ENCODE measurements at places on chromosomes 16 and 17.

DNA sequence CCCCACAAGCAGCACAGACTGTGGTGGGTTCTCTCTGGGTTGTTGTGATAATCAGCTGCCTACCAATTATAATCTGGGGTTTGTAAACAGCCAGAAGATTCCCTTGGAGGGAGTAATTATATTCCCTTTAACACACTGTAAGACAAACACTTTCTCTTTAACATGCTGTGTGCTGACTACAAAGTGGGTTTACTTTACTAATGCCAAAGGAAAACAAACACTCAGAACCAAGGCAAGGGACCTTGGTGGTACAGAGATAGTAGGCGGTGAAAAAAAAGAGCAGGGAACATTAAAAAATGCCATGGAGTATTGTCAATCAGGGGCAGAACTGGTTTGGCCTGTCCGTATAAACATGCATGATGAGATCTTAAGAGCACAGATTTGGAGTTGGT, 3.0 kb upstream of the VAT1L start:
- DNase-seq, result no peak

DNA sequence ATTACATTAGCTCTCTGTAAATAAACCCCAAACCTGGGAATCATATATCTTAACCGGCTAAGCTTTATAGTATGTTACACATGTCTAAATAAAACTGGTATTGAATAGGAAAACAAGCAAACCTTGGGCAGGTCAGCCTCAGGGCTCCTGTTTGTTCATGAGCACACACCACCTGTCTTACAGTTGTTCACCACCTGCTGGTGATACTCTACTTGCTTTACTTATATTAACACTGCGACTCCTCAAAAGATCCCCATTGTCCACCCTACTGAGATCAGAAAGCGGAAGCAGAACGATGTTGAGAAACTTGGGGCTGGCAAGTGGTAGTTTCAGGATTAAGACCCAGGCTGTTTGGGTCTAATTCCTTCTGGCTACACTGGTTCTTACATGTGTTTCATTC, 16.4 kb downstream of the CDH13 start:
- no peak for DNase-seq

GRCh38 chr17:42660692-42661345, 1.7 kb downstream of the TUBG2 start:
- no peak for DNase-seq

- no peak for DNase-seq
These were observed 3.5 kb downstream of the C17orf100 start for GRCh38 chr17:6654841-6655731.

DNA sequence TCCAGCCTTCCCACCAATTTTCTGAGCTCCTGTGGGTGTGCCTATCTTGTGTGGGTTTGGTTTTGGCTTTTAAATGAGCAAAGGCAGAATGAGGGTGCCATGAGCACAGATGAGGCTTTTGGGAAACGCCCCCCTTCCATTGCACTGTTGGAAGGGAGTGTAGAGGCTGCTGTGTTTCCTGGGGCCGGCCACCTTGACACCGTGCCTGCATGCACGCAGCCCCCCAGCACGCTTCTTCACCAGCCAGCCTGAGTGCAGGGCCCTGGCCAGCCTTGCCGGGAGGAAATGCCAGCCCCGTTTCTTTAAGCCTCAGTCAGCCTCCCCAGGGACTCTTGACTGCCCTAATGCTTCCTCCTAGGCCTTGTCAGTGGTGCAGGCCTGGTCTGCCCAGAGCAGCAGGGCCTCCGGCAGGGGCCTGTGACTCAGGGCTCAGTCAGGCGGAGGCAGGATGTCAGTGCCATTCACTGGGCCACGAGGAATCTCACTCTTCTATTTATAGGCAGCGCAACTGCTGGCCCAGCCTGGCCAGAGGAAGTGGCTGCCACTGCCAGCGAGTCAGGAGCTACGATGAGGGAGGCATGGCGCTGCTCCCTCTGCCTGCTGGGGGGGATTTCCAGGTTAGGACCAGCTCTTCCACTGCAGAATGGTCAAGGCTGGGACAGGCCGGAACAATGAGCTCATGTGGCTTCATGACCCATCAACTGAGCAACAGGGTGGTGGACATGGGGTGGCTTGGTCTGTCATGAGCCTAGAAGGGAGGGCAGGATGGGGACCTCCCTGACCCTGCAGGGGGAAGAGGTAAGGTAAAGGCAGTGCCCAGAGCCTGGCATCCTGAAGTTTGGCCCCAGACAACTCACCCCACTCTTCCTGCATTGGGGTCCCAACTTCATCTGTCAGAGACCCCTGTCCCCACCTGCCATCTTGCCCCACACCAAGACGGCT, 205.2 kb downstream of the RAB11FIP4 start:
- DNase-seq, result no peak

DNA sequence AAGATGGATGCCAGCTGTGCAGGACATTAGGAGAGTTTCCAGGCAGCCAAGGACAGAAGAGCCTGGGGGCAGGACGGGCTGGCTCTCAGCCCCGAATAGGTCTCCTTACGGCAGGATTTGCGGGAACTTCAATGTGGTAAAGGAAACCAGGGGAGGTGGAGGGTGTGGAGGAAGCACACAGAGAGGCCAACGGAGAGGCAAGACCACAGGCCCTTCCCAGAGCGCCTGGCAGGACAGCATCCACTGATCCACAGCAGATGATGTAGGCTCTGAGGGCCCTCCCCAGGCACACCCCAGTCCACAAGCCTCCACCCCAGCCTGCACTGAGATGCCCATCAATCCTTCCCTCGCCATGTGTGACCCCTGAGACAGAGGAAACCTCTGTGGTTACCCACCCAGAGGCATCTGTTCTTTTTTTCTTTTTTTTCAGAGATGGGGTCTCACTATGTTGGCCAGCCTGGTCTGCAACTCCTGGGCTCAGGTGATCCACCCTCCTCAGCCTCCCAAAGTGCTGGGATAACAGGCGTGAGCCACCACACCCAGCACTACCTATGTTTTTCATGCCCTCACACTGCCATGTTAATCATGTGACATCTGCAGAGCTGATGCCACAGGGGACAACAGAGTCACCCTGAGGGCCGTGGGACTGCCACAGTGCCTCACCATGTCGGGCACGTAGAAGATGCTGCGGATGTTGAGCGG, 19.3 kb downstream of the DNASE1 start:
- DNase-seq, result no peak

DNA sequence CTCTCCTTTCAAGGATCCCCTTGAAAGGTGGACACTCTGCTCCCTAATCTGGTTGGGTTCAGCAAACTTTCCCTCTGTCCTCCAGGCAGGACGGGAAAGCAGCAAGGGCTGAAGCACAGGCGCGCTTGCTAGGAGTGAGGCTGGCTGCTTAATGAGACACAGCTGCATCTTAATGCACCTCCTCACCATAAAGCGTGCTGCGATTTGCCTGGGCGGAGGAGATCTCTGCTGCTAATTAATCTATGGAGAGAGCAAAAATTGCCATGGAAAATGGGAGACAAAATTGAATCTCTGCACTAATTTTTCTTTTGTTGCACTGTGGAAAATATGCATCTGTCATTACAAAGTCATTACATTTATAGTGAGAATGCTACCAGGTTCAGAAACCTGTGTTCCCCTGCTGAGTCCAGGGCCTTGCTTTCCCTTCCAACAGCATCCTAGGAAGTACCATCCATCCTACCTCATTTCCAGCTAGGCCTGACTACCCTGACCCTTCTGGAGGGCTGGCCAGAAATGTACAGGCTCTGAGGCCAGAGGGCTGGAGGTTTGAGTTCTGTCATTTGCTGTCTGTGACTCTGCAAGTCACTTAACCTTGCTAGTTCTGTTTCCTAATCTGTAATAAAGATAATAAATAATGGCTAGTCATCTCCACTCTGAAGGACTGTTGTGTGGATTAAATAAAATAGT, 43.5 kb upstream of the BCAR1 start:
- no peak for DNase-seq

- no peak for DNase-seq
These were observed 160.4 kb downstream of the KCNJ2 start for GRCh38 chr17:70329721-70330120.

GRCh38 chr17:17091856-17092756, 49.8 kb downstream of the MPRIP start:
- no peak for DNase-seq

DNA sequence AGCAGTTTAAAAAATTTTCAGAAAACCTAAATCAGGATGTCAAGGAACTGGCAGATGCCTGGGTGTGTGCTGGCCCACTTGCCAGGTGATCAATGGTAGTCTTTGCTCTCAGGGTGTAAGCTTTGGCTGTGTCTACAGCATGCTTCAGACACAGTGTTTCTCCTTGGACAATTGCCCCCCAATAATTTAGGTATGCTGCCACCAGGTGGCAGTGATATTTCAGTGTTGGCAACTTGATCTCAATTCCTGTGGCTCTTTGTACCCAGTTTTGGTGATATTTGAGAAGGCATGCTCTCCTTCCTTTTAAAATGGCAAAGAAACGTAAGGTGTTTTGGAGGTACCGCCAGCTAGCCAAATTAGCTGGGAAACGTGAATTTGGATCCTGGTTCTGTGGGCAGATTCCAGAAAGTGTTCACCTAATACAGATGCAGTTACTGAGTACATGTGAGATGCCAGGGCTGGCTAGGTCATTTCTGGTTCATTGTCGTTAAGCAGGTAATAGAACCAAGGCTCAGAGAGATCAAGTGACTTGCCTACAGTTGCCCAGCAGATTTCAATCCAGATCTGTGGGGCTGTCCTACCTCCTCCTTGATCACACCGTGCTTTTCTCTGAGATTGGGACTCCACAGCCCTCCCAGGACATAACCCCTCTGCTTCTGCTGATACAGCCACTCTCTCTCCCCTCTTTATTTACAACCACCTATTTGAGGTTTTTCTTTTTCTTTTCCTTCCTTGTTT, 155.6 kb upstream of the PLCG2 start:
- peak; percentile 39 for DNase-seq

DNA sequence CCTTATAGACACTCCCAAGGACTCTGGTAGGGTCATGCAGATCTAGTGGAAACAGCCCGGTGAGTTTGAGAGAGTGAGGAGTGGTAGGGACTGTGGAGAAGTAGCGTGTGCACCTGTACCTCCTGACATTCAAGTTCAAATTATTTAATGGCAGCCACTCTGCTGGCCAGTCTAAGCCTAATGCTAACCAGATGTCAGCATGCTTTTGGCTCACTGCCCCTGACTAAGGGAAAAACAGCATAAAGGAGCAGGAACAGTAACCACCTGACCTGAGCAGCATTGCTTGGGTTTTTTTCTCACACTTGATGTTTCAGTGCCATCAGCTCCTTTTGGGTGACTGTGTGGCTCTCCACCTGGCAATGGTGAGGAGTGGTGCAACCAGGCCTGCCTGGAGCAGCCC, 23.8 kb upstream of the SLC12A3 start:
- no peak for DNase-seq

- no peak for DNase-seq
These were observed 138.8 kb downstream of the XYLT1 start for GRCh38 chr16:17331991-17332390.

DNA sequence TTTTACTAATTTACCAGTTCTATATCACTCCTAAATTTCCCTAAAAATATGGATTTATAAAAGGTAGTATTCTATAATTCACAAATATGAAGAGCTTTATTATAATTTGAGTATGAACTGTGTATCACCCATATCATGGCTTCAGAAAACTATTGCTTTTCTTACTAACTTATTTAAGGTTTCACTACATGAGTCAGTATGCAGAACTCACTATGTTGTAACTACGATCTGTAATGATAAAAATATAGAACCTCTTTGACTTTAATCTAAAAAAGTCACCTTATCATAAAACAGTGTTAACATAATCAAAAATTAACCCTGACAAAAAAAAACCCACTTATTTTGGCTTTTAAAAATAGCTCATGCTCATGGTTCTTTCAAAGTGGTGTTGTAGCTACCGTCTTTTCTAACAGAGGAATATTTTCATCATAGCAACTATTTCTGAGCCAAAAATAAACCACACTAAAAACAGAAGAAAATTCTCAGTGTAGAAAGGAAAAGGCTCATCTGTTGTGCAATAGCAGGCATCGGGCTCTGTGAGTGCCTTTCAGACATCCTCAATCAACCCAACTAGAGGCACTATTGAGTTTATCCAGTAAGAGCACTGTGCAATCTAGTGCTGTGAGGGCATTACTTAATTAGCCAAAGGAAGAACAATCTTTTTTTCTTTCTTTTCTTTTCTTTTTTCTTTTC, 42.1 kb downstream of the ITGAM start:
- no peak for DNase-seq

- DNase-seq, result no peak
These were observed 436 bp downstream of the SHPK start for GRCh38 chr17:3635474-3636153.

DNA sequence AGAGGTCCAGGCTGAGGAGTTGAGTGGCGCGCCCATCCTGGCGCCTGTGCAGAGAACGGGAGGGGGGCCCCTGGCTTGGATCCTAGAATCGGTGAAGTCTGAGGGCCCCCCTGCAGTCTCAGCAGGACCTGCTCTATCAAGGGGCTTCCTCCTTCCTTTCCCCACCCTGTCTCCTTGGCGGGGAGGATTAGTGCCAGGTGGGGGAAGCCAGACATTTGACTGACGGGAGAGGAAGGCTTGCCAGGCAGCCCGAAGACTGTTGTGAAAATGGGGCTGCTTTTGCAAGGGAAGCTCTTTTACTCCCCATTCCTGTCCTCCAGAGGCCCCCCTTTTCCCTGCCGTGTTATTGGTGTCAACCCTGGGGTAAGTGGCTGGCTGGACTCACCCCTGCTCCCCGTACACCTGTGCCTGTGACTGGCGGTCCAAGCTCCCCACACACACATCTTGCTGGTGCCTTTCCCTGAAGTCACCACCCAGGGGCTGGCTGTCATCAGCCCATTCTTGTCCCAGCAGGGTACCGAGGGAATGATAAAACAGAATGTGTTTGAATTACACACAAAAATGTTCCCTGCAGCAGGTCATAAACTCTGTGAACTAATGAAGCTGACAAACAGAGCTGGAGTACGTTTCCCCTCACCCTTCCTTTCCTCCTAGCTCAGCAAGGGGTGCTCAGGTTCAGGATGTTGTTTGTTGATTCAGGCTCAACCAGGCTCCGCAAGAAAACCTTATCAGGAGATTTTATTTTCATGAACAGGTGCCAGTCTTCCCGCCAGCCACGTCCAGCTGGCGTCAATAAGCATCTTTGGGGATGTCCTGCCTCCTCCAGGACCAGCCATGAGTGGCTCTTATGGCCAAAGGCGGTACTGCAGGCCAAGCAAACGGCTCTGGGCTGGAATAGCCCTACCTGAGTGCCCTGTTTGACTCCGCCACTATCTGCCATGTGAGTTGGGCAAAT, 4.4 kb upstream of the ARMC7 start:
- DNase-seq, result no peak

Data from stimulated activated CD8-positive, alpha-beta memory T cell treated with anti-CD3 and anti-CD28 coated beads, Interleukin-12 subunit alpha, Interleukin-12 subunit beta, amount 100 ng/mL, for 4 hours (primary cell).